Stimulated activated CD8-positive, alpha-beta memory T cell treated with anti-CD3 and anti-CD28 coated beads, Interleukin-7, amount 100 ng/mL, for 1 hour (primary cell): ENCODE measurements at places on chromosomes 5 and 9.

DNA sequence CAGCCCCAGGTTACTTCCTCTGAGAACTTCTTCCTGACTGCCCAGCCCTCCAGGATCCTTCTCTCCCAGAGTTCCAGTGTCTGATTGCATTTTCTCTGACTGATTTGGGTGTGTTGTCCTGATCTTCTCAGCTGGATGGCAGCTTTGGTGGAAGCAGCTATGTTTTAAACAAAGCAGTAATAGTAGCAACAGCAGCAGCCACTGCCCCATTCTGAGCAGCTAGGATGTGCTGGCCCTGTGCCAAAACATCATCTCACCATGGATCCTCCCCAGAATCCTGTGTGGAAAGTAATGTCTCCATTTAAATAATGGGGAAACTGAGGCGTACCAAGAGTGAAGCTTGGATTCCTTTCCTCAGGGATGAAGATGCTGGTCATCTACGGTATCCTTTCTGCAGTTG lies 46.4 kb upstream of the PSD2 start:
- DNase-seq, result no peak

- DNase-seq, result no peak
Observed at GRCh38 chr5:151202381-151203139, 21.3 kb downstream of the CCDC69 start.

GRCh38 chr5:9209846-9210492 lies 335.9 kb downstream of the SEMA5A start:
- DNase-seq, result no peak

GRCh38 chr5:113061846-113062780 lies 85.5 kb downstream of the DCP2 start:
- DNase-seq, result no peak

- no peak for DNase-seq
Observed at GRCh38 chr9:29802454-29802853, 2229.2 kb upstream of the C9orf72 start.

- DNase-seq, result no peak
Observed at GRCh38 chr5:141785135-141785534, 93.1 kb downstream of the PCDH1 start.

GRCh38 chr9:37464426-37465248 lies 613 bp downstream of the ZBTB5 start:
- DNase-seq, result peak; percentile 19

- no peak for DNase-seq
Observed at GRCh38 chr5:3104429-3105060, 353.1 kb upstream of the IRX2 start.

DNA sequence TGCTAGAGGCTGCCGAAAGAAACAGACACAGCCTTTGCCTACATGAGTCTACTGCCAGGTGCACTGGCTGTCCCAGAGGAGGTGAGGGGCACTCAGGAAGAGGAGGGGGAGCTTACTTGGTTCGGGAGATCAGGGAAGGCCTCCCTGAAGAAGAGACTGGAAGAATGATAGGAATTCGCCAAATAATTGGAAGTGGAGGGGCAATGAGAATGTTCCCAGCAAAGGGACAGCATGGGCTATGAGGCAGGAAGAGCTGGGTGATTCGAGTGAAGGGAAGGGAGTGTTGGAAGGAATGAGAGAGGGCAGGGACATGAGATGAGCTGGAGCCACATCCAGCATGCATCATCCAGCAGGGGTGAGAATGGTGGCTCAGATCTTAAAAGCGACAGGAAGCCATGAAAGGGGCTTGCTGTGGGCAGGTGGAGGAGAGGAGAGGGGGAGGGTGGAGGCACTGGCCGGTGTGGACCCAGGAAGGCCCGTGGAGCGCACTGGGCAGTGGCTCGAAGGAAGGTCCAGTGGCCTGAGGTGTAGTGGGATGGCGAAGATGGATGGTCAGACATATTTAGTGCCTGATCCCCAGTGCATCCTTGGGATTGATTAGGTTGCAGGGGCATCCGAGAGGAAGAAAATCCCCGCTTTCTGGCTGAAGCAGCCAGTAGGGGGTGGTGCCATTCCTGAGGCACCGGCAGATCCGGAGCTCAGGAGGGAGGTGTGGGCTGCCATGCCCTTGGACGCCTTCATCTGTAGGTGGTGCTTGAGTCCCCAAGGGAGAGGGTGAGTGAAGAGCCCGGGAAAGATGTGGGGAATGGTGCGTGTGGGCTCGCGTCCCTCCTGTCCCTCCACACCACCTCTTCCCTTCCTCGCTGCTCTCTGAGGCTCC lies 53.5 kb upstream of the GARNL3 start:
- DNase-seq, result no peak

GRCh38 chr5:54831233-54831632 lies 154.2 kb downstream of the ESM1 start:
- DNase-seq, result no peak

GRCh38 chr5:1366514-1366913 lies 21.6 kb upstream of the CLPTM1L start:
- DNase-seq, result no peak

GRCh38 chr5:7850395-7851239 lies at the start of gene CFAP90:
CFAP90 (minus strand) TSS chr5:7851133; CDS start chr5:7851021, 112 bp downstream.
- no peak for DNase-seq

- DNase-seq, result no peak
Observed at GRCh38 chr5:16970826-16971225, 34.7 kb upstream of the MYO10 start.

DNA sequence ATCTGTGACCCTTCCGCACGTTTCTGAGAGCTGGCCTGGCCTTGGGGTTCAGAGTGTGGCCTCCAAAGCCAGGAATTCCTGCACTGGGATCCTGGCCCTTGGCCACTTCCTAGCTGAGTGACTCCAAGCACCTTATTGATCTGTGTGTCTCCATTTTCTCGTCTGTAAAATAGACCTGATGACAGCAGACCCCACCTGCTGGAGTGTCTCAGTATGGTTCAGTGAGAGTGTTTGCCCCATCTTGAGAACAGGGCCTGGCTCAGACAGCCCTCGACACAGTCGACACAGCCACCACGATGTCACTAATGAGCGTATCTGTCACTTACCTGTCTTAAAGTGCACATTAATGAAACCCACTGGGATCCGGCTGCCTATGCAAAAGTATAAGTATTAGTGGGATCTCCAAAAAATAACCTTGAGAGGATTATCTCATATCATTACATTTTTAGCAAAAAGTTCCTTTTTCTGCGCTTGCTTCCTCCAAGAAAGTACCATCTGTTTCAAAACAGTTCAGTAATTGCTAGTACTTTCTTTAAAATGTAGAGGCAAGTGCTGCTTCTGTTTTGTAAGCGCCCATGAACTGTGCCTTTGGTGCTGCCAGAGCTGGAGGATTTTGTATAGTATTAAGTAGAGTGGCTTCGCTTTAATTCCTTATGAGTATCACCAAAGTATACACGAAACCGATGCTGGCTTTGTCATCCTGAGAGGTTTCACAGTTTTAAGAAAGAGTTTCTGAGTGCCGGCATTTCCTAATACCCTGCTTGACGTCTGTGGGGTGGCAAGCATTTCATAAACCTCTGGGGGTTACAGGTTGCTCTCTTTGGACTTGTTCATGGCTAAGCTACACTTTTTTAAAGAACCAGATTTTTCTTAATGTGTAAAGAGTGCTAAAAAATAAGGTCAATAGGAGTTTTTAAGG lies 31.7 kb downstream of the UBE2QL1 start:
- no peak for DNase-seq

GRCh38 chr9:106576232-106576760 lies 286.7 kb upstream of the ZNF462 start:
- DNase-seq, result no peak

DNA sequence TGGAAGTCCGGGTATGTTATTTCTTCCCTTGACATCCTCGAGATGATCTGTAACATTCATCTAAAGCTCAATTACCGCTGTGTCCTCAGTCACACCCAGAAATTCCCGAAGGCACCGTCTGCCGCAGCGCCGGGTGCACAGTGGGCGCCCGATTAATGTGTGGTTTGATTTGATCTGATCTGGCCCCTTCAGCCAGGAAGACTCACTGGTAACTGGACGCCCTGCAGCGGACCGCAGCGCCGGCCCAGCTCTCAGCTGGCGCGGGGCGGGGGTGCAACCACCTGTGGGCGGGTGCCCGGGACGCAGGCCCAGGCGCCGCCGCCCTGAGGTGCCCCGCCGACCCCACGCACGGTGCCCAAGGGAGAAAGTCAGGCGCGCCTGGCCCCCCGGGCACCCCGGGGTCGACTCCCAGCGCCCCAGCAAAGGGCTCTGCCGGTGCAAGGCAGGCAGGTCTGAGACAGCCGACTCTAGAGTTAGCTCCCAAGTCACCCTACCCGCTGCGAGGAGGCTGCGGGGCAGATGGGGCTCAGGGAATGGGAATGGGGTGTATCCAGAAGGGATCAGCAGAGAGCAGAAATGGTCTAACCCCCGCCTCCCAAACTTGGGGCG lies 1.7 kb downstream of the EPB41L4B start:
- no peak for DNase-seq

GRCh38 chr9:78031893-78032729 lies 500 bp upstream of the GNAQ start:
- peak; percentile 31 for DNase-seq

DNA sequence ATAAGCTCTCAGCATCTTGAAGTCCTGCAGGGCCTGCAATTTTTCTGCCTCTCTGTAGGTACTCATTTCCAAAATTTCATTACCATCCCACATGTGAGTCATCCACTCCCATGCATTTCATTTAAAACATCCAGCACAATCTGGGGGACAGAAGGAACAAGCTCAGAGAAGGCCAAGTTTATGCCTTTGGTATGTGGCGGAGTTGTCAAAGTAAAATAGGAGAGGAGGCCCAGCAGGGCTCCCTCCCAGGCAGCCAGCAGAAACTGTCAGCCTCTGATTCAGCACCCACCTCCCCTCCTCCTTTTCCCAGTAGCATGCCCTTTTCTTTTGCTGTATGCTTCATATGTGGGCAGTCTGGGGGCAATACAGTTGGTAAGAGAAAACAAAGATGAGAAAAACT lies 126.4 kb upstream of the ZNF366 start:
- no peak for DNase-seq

DNA sequence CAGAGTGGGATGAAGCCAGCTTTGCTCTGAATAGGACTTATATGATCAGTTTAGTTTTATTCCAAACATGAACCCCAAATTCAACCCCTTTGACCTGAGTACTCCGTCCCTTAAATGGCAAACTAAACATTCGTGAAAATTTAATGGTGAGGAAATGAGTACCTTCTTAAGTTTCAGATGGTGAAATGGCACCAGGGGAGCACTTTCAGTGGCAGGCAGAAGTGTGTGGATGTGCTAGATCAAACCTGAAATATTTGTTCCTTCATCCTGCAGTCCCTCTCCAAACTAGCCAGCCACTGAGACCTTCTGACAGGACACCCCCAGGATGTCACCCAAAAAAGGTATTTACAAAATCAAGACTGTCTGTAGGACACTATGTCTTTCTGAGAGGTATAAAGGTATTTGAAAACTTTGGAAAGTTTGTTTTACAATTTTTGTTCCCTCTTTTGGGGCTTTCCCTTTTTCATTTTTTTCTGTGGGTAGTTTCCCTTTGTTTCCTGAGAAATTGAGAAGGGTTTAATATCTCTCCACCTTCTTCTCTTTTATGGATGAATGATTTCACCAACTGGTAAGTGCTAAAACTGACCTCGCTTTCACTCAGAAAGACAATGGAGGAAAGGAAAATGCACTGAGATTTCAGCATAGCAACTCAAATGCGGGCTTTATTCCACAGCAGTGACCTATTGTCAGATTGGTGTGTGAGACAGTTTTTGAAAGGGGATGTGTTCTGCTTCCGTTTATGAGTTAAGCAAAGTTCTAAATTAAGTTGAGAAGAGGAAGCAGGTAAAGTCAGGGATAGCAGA lies 127.1 kb downstream of the TMC1 start:
- no peak for DNase-seq

DNA sequence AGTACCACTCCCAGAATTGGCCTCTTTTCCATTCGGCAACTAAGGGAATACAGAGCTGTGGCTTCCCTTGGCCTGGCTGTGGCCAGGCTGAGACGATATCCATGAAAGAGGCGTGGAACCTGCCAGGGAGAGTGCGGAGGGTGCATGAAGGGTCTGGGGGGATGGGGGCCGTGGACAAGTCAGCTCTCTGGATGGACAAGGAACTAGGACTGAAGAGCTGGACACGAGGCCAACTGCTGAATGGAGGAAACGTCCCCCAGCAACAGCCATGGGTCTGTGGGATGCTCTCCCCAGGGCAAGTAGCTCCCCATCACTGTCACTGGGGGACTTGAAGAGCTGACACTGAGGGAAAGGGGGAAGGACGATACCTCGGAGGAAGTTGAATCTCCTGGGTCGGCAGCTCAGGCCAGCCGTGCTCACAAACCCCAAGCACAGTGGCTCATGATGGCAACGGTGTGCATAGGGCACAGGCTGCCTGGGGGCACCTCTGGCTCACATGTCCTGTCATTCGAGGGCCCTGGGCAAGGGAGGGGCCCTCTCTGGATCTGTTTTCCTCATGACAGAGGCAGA lies 4.1 kb upstream of the OLFM1 start:
- no peak for DNase-seq

- no peak for DNase-seq
Observed at GRCh38 chr9:69554945-69555344, 117.2 kb downstream of the APBA1 start.

GRCh38 chr9:114671605-114672004 lies 10.4 kb downstream of the TEX48 start:
- DNase-seq, result no peak

GRCh38 chr9:20693068-20693467 lies 9.0 kb downstream of the FOCAD start:
- DNase-seq, result no peak

DNA sequence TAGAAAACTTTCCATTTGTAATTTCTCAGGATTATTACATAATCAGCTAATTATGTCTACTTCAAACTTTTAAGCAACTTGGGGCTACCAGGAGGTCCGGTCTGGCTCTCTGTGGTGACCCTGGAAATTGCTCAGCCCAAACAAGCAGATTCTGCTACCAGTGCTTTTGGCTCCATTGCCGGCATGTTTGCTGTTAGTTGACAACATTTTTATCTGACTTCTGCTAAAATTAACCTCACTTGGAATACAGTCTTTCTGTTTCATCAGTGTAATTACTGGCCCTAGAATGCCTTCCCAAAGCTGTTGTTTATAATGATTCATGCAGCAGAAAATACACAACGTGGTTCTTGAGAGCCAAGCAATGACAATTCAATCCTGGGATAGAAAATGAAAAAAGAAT lies 38.5 kb upstream of the FAM81B start:
- no peak for DNase-seq
